Liver (tissue), 10 donors: ENCODE measurements at places on chromosomes 1 and 21. TPM values are rescaled to one million over a fixed set of nuclear protein-coding genes. Genes with fewer than 3 reads are reported as not detected.
A peak's percentile ranks its signal among the peaks of the same experiment; 100 is the strongest.

CTPS1 gene
- total RNA-seq = 46.9 TPM

IRF6 gene
- 0.51 TPM for total RNA-seq

PODN gene
- total RNA-seq = 10.8 TPM

MROH7 gene
- 0.51 TPM for total RNA-seq

RNF223 gene
- 0.14 TPM for total RNA-seq

COL16A1 gene
- 3.0 TPM for total RNA-seq

TRIM45 gene
- 0.59 TPM for total RNA-seq

GRCh38 chr1:215958841-215959240 lies 391.7 kb downstream of the KCTD3 start:
- H3K27ac ChIP-seq = no peak overlapping the region
- no peak overlapping the region for H3K4me3 ChIP-seq
- DNase-seq = no peak
- H3K27me3 ChIP-seq = no peaks in the 10 kb centered on the region
- H3K4me1 ChIP-seq = no peaks in the 10 kb centered on the region
- H3K36me3 ChIP-seq = no peaks in the 10 kb centered on the region

- no peak overlapping the region for H3K27ac ChIP-seq
- no peaks in the 10 kb centered on the region for H3K27me3 ChIP-seq
- no peaks in the 10 kb centered on the region for H3K4me1 ChIP-seq
These were observed 67.0 kb upstream of the KLHDC7A start for GRCh38 chr1:18413541-18414305.

GRCh38 chr1:35229587-35230360 lies 36.8 kb upstream of the SFPQ start:
- no peaks in the 10 kb centered on the region for H3K36me3 ChIP-seq
- no peaks in the 10 kb centered on the region for H3K4me1 ChIP-seq
- H3K4me3 ChIP-seq = no peak overlapping the region
- H3K27me3 ChIP-seq = no peaks in the 10 kb centered on the region
- DNase-seq = no peak

DNA sequence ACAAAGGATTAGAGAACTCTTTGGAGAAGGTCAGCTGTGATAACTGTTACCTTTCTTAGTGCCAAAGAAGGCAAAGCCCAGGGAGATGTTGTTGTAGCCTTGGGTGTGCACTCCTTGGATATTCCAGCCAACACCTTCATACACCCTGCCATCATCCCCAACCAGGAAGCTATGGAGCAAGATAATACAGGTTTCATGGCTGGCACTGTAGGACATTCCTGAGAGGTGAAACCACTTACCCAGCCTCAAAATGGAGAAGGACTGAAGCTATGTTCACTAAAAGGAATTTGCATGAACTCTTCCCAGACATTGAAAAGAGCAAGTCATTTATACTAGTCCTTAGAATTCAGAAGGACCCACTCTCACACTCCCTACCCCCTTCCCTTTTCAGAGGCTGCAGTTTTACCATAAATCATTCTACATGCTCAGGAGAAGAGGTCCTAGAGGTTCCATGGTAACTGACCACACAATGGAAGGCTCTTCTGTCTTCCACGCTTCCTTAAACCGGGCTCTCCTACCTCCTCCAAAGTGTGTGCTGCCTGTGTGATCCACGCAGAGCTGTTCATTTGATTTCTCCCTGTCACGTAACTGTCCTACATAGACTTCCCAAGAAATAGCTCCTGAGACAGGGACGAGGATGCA lies 5.5 kb downstream of the PGLYRP4 start:
- H3K4me1 ChIP-seq = no peaks in the 10 kb centered on the region
- H3K27me3 ChIP-seq = no peaks in the 10 kb centered on the region
- no peak overlapping the region for H3K4me3 ChIP-seq
- no peak overlapping the region for H3K27ac ChIP-seq

- peaks cover 16% of the 10 kb centered on the region for H3K4me1 ChIP-seq
- H3K4me3 ChIP-seq = no peak overlapping the region
These were observed 857 bp upstream of the AK5 start for GRCh38 chr1:77280962-77281361.

GRCh38 chr21:35611708-35612132 lies 448.6 kb downstream of the SETD4 start:
- H3K36me3 ChIP-seq = no peaks in the 10 kb centered on the region
- no peak for DNase-seq
- peaks cover 7% of the 10 kb centered on the region for H3K4me1 ChIP-seq

DNA sequence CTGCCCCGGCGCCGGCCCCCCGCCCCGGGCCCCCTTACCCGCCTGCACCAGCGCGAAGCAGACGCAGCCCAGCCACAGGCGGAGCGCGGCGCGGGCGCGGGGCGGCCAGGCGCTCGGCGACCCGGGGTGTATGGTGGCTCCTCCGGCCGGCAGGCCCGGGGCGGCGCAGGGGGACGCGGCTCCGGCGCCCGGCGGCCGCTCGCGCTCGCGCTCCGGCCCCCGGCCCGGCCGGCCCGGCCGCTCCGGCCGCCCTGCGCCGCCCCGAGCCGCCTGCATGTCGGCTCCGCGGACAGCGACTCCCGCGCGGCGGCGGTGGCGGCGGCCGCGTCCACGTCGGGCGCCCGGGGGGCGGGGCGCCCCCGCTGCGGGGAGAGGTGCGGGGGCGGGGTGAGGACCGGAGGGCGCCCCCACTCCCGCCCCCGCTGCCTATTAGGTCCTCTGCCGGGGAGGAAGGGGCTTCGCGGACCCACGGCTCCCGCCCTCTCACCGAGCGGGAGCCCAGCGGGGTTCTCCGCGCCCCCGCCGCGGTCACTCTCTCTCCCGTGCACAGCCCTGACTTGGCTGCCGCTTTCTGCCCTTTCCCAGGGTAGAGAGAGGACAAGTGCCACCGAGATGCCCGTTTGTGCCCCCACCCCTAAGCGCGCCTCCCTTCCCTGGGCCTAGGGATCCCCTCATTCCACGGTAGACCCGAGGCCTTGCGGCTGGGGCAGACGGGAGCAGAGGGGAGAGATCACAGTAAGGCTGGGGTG lies at the start of gene FNDC5:
Gene FNDC5, minus strand, starts transcription at position 298 of the 749 bp plus-strand sequence.
- DNase-seq = no peak
- no peaks in the 10 kb centered on the region for H3K36me3 ChIP-seq
- H3K27me3 ChIP-seq = no peaks in the 10 kb centered on the region
- H3K27ac ChIP-seq = no peak within 1 kb of the TSS
- H3K4me3 ChIP-seq = peak within 1 kb of the TSS; percentile 47

DNA sequence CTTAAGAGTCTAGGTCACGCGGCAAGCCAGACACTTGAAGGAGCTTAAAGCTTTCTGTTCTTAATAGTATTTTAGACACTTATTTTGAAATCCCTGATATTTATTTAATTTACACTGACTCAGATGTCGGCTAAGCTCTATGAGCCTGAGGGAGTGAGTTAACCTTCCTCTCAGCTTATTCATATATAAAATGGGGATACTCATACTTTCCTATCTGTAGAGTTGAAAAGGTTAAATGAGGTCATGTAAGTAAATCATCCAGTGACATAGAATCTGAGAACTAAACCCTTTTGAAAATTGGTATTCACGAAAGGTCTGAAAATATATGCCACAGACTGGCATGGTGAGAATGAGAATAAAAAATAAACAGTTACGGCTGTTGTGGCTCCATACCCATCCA lies 1.4 kb upstream of the GPR161 start:
- H3K36me3 ChIP-seq = no peaks in the 10 kb centered on the region
- no peak for DNase-seq

- no peak overlapping the region for H3K4me3 ChIP-seq
- no peaks in the 10 kb centered on the region for H3K36me3 ChIP-seq
- H3K27ac ChIP-seq = no peak overlapping the region
- peaks cover 8% of the 10 kb centered on the region for H3K4me1 ChIP-seq
- H3K27me3 ChIP-seq = no peaks in the 10 kb centered on the region
These were observed 22.2 kb upstream of the MYOC start for GRCh38 chr1:171674431-171675405.

DNA sequence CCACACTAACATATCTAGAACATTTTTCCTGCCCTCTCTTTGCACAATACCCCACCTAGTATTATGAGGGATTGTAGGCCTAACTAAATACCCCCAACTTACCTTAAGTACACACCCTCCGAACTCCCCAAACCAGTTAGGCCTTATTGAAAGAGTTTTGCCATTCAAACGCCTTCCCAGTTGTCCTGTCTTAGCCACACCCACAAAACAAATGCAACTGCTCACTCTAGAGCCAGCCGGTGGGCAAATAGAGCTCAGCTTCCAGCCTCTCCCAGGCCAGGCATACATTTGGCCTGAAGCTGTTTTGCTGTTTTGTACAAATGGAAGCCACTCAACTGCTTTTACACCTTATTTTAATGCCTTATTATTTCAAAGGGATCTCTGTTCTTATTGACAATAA lies 224.2 kb upstream of the RUNX1 start:
- H3K27ac ChIP-seq = no peak overlapping the region
- no peak overlapping the region for H3K4me3 ChIP-seq
- no peaks in the 10 kb centered on the region for H3K27me3 ChIP-seq
- no peaks in the 10 kb centered on the region for H3K4me1 ChIP-seq
- DNase-seq = no peak
- no peaks in the 10 kb centered on the region for H3K36me3 ChIP-seq

GRCh38 chr1:107572674-107573211 lies 392.2 kb downstream of the VAV3 start:
- H3K27me3 ChIP-seq = no peaks in the 10 kb centered on the region
- no peak for DNase-seq
- no peaks in the 10 kb centered on the region for H3K36me3 ChIP-seq
- H3K27ac ChIP-seq = no peak overlapping the region
- no peaks in the 10 kb centered on the region for H3K4me1 ChIP-seq

GRCh38 chr1:207112616-207113296 lies 8.7 kb downstream of the C4BPA start:
- H3K4me3 ChIP-seq = no peak overlapping the region
- H3K27me3 ChIP-seq = no peaks in the 10 kb centered on the region
- H3K36me3 ChIP-seq = peaks cover 5% of the 10 kb centered on the region
- no peak overlapping the region for H3K27ac ChIP-seq
- peaks cover 13% of the 10 kb centered on the region for H3K4me1 ChIP-seq

DNA sequence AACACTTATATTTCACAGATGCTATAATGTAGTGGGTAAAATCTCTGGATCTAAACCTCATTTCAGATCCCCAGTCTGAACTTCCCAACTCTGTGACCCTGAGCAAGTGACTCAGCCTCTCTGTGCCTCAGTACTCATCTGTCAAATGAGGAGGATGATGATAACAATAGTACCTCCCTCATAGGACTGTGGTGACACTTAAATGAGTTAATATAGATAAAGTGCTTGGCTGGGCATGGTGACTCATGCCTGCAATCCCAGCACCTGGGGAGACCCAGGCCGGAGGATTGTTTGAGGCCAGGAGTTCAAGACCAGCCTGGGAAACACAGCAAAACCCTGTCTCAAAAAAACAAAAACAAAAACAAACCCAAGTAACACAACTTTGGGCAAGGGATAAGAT lies 4.7 kb upstream of the ECE1 start:
- H3K27me3 ChIP-seq = no peaks in the 10 kb centered on the region
- DNase-seq = no peak
- H3K27ac ChIP-seq = peak overlapping the region; percentile 65
- peaks cover 14% of the 10 kb centered on the region for H3K4me1 ChIP-seq

GRCh38 chr1:201463071-201463552 lies 5.9 kb downstream of the PHLDA3 start:
- no peak overlapping the region for H3K4me3 ChIP-seq
- H3K4me1 ChIP-seq = peaks cover under 1% of the 10 kb centered on the region
- no peaks in the 10 kb centered on the region for H3K27me3 ChIP-seq
- no peak overlapping the region for H3K27ac ChIP-seq
- no peaks in the 10 kb centered on the region for H3K36me3 ChIP-seq
- no peak for DNase-seq

DNA sequence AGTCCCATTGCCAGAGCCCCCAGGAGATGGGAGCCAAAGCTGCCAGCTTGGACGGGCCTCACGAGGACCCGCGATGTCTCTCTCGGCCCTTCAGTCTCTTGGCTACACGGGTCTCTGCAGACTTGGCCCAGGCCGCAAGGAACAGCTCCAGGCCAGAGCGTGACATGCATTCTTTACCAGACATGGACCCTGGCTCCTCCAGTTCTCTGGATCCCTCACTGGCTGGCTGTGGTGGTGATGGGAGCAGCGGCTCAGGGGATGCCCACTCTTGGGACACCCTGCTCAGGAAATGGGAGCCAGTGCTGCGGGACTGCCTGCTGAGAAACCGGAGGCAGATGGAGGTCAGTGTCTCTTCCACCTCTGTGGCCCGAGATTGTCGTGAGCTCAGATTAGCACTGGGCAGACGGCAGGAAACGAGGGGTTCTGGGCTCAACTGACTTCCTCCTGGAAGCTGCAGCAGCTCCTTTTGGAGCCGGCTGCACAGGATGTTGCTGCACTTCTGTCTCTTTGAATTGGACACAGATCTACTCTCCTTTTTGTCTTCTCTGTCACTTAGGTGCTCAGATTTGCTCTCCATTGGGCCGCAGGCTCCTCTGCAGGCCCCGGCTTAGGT lies 68.0 kb downstream of the DISC1 start:
- no peak for DNase-seq
- no peak overlapping the region for H3K4me3 ChIP-seq
- H3K27ac ChIP-seq = no peak overlapping the region
- H3K4me1 ChIP-seq = peaks cover 4% of the 10 kb centered on the region
- H3K27me3 ChIP-seq = no peaks in the 10 kb centered on the region

DNA sequence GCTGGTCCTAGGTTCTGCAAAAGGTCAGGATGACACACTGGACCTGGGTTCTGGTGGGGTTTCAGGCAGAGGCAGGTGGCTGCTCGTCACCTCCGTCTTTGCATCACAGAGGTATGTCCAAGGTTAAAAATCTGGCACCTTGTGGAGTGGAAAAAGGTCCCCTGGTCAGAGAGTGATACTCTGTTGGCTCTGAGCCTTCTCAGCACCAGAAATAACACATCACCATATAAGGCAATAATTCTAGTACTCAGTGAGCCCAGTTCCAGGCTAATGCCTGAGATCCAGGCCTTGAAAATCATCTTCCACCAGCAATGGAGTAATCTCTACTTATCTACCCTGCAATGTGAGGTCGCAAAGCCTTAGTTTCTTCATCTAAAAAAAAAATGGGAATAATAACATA lies 127.3 kb upstream of the C8B start:
- H3K4me3 ChIP-seq = no peak overlapping the region
- H3K4me1 ChIP-seq = no peaks in the 10 kb centered on the region
- no peak overlapping the region for H3K27ac ChIP-seq
- DNase-seq = no peak
- H3K27me3 ChIP-seq = no peaks in the 10 kb centered on the region
- no peaks in the 10 kb centered on the region for H3K36me3 ChIP-seq

DNA sequence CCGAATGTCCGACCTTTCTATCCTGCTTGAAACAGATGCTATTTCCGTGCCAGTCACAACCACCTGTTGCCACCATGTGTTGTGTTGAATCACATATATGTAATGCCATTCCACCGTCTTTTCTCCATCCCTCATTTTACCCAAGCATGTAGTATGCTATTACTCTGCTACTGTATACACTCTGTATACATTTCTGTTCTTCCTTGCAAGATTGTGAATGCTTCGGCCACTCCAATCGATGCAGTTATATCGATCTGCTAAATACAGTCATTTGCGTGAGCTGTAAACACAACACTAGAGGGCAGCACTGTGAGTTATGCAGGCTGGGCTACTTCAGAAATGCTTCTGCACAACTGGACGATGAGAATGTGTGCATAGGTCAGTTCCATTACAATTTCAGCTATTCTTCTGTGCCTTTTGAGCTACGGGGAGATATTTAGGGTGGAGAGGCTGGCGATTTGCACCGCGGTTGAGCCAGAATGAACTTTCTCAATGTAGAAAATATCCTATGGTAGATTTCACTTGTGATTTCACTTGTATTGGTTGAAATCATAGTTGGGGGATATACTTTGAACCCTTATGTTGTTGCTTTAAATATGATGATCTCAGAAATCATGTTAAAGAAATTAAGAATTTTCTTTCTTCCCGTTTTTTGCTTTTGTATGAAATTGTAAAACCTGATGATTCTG lies 289.8 kb downstream of the NTNG1 start:
- H3K36me3 ChIP-seq = no peaks in the 10 kb centered on the region
- peak; percentile 34 for DNase-seq
- no peak overlapping the region for H3K27ac ChIP-seq
